ENCODE measurements at places on chromosomes 6 and 20.

- no peak for DNase-seq
Measured at GRCh38 chr20:64140061-64140931, 24.0 kb upstream of the MYT1 start.

DNA sequence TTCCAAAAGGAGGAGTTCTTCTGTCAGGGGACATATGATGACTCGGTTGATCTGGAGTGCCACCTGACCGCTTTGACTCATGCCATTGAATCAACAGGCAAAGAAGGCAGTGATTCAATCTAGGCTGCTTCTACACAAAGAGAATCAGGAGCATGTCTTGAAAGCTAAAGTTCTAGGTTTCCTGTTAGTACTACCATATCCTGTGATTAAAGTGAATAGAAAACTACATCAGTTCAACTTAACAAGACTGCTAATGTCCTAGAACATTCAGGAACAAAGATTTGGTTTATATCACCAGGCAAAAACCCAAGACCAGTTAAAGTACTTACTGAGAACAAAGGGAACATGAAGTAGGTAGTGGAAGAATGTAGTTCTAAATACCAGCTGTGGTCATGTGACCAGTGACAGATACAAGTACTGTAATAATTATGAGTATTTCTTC, 216.8 kb upstream of the SGK1 start:
- DNase-seq: no peak

DNA sequence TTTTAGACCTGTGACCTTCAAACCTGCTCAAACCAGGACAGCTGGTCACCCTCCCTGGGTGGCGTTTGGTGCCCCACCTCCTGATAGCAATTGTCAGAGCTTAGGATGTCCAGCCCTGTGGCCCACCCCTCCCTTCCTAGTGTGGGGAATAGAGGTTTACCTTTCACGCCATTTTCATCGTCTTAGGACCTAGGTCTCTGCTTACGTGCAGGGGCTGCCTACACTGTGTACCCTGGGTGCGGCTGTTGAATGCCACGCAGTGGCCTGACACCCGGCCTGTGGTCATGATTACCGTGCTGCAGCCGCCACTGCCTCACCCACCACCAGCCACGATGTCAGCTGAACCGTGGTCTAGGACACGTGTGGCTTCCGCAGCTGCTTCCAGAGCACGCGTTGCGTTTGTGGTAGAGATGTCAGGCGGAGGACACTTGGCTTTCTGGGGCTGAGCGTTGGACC, 157.3 kb downstream of the DTNBP1 start:
- peak; percentile 30 for DNase-seq

DNA sequence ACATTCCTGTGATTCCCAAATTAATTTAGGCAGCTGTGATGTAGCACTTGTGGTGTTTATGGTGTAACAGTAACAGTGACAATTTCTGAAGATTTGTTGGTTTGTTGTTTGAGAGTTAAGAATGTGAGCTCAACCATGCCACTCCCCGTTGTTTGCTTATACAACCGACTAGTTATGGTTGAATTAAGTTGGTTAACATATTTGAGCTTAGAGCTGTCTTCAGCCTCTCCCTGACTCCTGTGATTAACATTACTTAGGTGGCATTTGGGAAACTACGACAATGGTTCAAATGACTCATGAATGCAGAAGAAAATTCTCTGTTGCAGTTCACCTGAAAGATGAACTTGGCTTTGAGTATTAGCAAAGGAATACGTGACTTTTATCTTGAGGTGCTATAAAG, 35.9 kb upstream of the PRL start:
- DNase-seq: no peak

DNA sequence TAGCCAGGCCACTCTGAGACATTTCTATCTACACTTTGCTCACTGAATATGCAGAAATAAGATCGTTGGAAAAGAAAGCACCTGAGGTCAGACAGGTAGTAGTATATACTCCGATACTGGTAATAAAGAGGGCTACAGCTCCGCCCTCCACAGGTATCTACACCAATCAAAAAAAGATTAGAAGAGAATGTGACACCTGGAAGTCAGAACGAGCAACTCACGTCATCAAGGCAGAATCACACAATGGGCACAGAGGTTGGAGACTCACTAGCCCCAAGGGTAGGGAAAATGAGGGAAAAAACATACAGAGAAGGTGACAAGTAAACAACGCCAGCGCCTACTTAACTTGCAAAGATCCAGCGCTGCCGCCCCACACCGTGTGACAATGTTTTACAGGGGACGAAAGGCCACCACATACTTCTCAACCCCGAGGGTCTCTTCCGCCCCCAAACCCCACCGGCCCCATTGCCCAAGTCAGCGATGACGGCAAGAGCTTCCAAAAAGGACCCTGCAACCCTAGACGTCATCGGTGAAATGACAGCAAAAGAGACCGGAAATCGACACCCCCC, 653 bp downstream of the LMBRD1 start:
- DNase-seq: peak; percentile 24

DNA sequence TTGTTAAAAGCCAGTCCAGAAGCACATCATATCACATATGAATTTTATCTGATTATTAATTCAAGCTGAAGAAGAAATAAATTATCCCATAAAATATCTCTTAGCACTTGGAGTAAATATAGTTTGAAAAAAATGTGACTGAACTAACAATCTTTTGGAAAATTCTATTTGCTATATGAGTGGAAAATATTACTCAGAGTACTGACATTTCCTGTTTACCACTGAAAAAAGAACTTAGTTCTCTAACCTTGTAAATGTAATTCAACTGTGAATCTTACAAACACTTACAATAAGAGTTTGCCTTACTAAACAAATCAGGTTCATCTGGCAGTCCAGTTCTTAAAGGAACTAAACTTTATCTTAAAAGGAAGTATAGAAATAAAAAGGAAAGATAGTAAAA, 44.2 kb downstream of the MOXD1 start:
- no peak for DNase-seq
